ENCODE measurements at places on chromosomes 7 and 10.

- DNase-seq, result peak; percentile 97
Observed at GRCh38 chr7:139109188-139109982, at the start of gene ZC3HAV1. Gene ZC3HAV1, minus strand, starts transcription at chr7:139109720. Its CDS starts 389 bp downstream, at chr7:139109331.

- peak; percentile 57 for DNase-seq
Observed at GRCh38 chr7:92595281-92595680, 5.1 kb upstream of the FAM133B start.

DNA sequence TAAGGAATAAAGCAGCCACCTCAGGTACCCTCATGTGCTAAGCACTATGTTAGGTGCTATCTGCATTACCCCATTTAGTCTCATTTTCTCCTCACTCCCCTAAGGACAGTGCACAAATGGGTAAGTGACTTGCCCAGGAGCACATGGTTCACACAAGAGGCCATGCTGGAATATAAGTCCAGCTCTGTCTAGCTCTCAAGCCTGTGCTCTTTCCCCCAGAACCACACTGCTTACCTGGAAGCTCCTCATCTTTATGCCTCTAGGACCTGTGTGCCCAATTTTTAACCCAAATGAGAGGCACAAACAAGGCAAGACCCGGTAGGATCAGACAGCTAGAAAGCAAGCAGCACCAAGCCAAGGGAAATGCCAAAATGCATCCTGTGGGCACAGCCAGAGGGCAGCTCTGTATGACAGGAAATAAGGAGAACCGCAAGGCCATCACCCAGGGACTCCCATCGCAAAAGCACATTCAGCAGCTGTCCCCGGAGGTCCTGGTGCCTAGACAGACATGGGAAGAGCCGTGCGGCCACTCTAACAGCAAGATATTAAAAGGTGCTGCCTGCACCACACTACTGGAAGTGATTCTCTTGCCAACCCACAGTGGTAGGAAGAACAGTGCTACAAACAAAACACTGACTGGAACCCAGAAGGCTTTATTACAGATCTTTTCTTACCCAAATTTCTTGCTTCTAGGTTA, 88.1 kb downstream of the GSAP start:
- no peak for DNase-seq

- no peak for DNase-seq
Observed at GRCh38 chr7:333393-333764, 43.4 kb downstream of the FOXL3 start.

- DNase-seq, result no peak
Observed at GRCh38 chr10:13360587-13360986, 12.5 kb upstream of the SEPHS1 start.

DNA sequence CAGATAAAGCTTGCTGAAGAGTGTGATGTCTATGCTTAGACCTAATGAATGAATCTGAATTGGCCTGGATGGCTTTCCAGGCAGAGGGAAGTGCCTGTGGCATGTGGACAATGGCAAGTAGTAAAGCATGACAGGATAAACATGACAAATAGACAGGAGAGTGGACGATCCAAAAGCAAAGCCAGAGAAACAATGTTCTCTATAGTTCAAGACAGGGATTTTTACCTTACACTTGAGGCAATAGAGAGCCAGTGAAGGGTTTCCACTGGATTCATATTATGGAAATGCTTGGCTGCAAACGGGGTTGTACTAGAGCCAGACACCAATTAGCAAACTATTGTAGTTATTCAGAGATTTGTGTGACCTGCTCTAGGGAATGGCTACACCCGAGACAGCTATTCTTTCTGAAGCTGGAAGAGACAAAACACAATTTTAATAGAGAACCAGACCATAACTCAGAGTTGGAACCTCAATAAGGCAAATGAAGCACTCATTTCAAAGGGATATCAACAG, 2.3 kb downstream of the AGMO start:
- no peak for DNase-seq

DNA sequence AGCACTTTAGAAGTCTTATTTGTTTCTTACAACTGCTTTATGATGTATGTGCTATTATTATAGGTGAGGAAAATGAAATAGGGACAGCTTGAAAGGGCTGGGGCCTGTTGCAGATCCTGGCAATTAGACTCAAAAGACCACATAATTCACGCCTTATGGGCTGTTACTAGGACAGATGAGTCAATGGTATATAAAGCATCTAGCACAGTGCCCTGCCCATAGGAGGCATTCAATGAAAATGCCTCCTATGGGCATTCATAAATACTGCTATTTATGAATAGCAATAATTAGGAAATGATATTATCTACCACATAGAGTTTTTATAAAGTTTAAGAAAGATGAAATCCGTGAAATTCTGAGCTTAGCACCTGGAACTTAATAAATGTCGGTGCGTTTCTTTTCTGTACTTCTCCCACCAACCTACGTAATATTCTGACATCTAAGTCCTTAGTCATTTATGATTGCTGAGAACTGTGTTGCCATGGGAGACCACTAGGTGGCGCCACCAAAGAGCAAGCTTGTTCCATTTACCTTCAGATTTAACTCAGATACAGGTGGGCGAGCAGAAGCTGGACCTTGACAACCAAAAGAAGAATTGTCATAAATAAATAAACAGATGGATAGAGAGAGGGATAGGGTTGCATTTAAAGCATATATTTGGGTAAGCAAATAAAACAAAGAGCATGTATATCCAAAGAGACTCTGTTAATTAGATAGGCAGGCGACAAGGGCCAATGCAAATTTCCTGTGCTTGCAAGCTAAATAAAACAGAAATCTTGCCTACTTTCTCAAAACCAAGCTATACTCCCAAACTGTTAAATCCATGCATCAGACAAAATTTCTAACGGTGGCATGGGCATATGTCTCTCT, 699.9 kb downstream of the INHBA start:
- no peak for DNase-seq

GRCh38 chr7:28407651-28408050, 4.7 kb upstream of the CREB5 start:
- peak; percentile 30 for DNase-seq

GRCh38 chr7:91249506-91250233, 14.6 kb upstream of the FZD1 start:
- DNase-seq, result no peak

GRCh38 chr7:44636926-44637325, 30.5 kb downstream of the OGDH start:
- no peak for DNase-seq

DNA sequence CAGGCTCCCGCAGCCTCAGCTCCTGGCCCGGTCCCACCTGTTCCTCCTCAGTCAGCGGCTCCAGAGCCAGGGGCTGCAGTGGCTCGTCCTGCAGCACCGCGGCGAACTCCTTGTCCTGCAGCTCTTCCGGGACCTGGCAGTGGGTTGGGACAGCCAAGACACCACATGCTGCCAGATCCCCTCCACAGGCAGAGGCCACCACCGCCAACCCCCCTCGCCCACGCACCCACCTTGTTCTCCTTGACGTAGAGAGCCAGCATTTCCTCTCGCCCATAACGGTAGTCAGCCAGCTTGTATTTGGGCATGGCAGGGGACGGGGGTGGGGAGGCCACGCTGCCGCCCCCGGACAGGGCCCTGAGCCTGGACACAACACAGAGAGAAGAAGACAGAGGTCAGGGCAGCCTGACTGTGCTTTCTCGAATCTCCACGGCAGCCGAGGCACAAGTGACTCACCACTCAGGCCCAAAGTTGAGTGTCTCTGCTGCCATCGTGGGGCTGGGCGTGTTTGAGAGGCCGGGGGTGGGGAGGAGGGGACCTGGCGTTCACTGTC, 6.2 kb downstream of the GIGYF1 start:
- DNase-seq, result no peak

DNA sequence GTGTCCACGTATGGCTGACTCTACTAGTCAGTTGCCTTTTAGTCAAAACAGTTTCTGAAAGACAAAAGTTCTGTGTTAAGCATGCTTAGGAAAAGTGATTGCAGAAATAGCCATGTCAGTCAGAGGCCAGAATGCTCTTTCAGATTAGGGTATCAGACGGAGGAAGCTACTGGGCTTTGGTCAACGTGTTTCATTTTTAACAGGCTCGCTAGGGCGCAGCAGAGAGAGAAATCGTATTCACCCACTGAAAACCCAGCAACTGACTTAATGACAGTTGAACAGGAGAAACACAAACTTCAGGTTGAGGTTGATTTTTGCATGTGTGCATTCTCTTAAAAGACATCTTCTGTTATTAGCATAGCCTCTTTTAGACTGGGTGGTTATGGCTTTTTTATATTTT, 322.6 kb upstream of the KIAA1217 start:
- peak; percentile 8 for DNase-seq

DNA sequence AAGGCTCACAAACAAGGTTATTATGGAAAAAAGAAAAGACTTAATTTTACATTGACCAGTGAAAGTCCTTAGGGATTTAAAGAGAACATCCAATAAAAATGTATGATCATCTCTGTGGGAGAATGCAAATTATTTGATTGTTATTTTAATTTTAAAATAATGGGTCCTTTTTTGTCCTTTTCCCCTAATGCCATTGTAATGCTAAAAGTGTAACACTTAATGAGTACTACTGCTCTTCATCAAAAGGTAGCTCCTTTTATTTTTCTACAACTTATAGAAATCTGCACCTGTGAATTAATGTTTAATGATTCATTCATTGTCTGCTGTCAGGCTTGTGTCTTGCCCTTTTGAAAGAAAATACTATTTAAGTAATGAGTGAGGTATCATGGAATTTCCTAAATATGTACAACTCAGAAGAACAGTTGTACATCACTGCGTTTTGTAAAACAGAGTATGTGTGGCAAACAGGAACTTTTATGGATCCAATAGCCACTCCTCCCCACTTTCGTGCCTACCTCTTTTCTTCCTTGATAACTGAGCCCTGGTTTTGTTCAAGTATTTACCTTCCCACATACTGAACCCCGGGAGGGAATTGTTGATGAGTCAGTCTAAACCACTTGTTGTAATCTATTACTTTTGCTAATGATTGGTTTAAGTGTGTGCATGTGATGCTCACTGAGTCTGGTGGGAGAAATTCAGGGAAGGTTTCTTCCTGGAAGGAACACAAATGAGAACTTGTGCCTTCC, 19.9 kb upstream of the TRUB1 start:
- no peak for DNase-seq

DNA sequence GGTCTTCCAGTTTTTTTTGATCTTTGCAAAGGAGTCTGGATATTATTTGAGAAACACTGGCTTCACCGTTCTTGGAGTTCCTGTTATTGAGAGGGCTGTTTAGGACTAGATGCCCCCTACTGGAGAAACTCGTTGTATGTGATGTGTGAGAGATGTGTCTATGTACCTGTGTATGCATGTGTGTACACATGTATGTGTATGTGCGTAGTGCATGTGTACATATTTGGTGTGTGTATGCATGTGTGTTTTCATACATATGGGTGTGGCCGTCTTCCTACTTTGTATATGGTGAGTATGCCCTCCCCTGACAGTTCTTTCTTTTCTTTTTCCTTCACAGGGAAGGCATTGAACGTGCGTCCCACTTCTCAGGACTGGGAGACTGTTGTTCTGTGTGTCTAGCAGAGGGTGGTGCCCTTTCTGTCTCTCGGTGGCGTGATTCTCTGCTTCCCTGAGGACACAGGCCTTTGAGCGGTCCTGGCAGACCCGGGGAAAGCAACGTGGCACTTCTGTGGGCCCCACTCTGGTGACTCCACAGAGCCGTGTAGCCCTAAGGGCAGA, 3.0 kb upstream of the CALHM3 start:
- peak; percentile 55 for DNase-seq

GRCh38 chr7:37007268-37007667, 283.0 kb upstream of the AOAH start:
- DNase-seq, result no peak

DNA sequence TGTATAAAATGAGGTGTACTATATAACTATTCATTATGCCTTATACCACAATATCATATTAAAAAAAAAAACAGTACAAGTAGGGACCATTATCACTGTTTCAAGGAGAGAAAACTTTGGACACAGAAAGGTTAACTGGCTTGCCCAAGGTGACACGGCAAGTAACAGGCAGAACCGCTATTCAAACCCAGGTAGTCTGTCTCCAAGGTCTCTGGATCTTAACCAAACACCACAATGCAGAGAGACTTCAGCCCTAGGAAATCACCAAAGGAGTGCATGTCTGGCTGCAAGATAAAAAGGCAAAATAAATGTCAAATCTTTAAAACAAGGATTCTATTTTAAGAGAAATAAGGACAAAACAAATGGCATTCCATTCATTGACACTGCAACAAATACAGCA, 56.3 kb downstream of the CADPS2 start:
- no peak for DNase-seq

GRCh38 chr10:79410315-79411094, 34.9 kb downstream of the ZCCHC24 start:
- DNase-seq, result no peak

- peak; percentile 84 for DNase-seq
Observed at GRCh38 chr7:68176974-68177373, 1180.3 kb downstream of the TYW1 start.

DNA sequence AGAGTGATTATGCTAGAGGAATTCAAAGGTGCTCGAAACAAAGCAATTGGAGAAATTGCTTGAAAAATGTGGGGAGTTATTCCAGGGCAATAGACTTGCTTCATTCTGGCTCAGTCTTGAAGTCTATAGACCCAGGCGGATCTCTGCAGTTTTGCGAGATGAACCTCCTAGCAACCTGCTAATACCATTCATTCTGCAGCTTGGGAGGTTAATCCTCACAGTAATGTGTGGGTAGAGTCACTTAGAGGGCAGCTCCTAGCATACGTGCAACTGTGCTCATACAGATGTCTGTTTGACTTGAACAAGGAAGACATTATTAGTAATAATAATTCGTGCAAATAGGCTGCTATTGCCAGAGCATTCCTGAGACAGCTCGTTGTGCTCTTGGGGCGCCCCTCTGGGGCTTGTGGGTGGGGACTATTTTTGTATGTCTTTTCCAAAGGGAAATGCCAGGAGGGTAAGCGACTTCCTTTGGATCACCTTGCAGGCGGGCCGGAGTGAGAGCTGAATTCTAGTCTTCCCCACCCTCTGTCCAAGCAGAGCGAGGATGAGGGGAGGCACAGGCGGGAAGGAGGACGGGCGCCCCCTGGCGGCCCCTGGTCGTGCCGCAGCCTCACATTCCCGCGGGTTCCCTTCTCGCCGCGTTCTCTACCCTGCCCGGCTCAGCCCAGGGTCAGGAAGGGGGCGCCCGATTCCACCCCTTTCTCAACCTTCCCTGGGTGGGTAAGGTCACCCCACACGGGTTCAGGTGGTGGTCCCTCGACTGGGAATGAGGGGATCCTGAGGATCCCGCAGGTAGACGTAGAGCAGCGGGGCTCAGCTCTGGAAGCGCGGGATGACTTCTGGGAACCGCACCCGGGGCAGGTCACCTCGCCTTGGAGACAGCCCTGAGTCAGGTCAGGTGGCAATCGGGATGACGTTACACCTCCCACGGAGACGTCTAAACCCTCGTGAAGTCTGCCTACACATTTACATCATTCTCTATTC, 241.5 kb downstream of the PHTF2 start:
- DNase-seq, result no peak

- no peak for DNase-seq
Observed at GRCh38 chr10:6048281-6049030, 13.7 kb downstream of the IL2RA start.

DNA sequence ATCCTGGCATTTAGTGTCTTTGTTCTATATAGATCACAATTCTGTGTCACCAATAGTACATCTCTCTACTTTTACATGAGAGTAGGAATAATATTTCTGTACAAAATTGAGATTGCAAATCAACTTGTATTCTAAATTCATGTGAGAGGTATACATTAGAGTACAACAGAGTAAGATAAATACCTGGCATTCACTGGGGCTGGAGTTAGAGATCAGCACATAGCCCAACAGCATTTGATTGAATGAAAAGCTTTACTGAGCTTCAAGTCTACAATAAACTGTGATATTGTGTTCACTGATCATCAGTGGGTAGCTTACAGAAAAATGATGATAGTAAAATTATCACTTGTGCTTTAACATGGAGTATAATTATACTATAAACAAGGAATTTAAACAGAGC, 1114.7 kb downstream of the REEP3 start:
- DNase-seq, result no peak

Measured in RKO (cell line).